ENCODE measurements at places on chromosomes 1 and 21.

DNA sequence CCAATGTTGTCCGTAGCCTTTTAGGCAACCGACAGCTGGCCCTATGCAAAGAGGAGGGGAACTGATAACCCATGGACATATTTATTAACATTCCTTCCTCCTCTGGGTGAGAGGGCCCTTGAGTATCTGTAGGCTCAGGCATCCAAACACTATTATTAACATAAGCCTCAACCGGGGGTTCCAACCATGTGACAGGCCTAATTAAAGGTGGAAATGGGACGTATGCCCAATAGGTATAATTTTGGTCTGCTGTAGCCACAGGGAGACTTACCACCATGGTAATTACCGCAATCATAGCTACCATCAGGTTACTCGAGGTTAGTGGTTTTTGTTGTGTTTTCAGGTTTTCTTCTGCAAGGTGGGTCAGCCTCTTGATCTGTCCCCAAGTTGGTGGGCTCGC lies 5.3 kb downstream of the DAP3 start:
- no peak for DNase-seq

GRCh38 chr1:209106237-209106741 lies 477.2 kb upstream of the CAMK1G start:
- DNase-seq, result no peak

- no peak for DNase-seq
Measured at GRCh38 chr1:202286622-202287097, 55.1 kb downstream of the UBE2T start.

DNA sequence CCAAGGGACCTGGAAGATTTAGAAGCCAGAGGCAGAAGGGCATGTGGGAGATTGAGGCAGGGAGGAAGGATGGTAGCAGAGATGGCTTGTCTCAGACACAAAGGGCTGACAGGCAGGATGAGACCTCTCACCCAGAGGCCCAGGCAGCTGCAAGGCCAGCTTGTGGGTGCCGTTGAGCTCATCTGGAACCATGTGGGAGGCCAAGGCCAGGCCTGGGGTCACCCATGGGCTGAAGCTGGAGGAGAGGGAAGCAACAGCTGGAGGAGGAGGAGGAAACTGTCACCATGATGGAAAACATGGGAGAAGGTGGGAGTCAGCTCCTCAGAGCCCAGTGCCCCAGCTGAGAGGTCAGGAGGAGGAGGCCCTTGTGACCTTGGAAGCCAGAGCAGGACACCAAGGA lies 6.4 kb downstream of the CRABP2 start:
- no peak for DNase-seq

- no peak for DNase-seq
Measured at GRCh38 chr1:62849031-62849430, 65.1 kb downstream of the ATG4C start.

DNA sequence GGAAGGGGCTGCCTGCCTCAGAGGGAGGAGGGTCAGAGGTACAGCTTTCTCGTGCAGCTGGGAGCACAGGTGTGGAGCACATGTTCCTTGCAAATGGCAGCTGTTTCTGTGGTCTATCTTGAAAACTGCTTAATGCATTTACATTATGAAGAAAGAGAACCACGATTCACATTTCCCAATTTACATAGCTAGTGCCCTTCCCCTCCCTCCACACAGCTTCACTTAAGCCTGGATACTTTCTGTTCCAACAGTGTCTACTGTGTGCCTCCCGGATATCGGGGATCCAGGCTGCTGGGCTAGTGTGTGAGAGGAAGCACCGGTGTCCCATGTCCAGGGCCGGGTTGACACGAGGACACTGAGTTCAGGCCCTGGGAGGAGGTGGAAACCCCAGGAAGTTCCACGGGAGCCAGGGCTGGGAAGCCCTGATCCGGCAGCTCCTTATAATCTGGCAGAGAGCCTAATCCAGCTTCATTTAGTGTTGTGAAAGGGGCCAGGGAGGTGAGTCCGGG lies 31.6 kb downstream of the TMCC2 start:
- no peak for DNase-seq

GRCh38 chr1:245956225-245956624 lies 550.9 kb downstream of the SMYD3 start:
- DNase-seq, result peak; percentile 29

DNA sequence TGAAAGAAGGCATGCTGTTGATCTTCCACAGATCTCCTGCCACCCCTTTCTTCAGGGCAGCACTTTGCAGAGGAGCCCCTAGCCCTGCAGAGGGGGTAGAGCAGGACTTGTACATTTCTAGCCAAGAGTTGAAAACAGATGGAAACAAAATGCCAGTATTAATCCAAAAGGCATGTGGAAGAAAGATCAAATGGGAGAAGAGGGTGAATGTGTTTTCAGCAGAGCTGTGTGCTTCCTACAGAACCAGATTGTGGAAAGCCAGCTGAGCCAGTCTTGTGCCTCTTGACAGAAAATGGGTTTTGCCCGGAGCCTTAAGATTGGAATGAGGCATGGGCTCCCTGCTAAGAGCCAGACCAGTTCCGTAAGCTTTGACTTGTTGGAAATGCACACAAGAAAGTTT lies 105.2 kb upstream of the TSPAN2 start:
- DNase-seq, result no peak

DNA sequence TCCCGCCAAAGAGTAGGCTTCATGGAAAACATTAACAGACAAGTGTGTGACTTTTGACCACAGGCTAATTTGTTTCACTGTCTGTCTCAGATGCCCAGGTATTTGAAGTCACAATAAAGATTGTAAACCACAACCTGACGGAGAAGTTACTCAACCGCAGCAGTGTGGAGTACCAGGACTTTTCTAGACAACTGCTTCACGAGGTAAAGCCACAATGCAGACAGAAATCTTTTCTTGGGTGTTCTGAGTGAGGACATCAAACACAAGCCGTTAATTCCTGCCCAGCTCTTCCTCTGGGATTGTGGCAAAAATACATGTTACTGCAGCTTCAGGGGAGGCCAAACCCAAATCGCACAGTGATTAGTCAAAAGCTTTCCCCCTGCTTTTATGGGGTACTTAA lies 31.0 kb downstream of the UMODL1 start:
- DNase-seq, result no peak

DNA sequence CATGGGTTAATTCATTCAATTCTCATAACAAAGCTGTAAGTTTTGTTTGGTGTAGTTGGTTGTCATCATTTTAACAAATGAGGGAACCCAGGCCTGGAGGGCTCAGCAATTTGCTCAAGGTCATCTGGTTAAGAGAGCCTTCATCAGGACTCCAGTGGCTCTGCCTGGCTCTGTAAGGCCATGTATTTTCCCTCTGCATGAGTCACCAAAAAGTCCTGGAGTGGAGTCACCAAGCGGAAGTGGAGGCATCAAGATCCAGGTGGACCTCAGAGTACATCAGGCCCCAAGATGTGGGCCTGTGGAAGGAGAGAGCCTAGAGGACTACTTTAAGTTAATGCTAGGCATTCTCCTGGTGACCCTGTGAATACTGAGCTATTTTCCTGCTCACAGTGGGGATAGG lies 30.0 kb upstream of the RBM15 start:
- no peak for DNase-seq

DNA sequence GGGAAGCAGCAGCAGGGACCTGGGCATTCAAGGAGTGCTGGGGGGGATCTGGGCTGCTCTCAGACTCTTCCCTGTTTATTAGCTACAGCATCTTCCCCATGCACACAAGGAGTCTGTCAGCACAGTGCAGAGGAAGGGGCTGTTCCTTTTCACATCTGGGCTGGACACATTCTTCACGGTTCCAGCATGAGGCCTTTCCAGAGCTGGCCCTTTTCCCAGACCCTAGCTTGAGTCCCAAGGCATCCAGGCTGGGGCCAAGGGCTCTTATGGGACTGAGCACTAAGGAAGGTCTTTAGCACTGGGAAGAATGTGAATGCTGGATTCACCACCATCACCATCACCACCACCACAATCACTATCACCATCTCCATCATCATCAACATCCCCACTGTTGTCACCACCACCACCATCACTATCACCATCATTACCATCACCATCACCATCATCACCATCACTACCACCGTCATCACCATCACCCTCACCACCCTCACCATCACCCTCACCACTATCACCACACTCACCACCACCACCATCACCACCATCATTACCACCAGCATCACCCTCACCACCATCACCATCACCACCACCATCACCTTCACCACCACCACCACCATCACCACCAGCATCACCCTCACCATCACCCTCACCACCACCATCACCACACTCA lies 28.4 kb downstream of the PARK7 start:
- DNase-seq, result no peak

DNA sequence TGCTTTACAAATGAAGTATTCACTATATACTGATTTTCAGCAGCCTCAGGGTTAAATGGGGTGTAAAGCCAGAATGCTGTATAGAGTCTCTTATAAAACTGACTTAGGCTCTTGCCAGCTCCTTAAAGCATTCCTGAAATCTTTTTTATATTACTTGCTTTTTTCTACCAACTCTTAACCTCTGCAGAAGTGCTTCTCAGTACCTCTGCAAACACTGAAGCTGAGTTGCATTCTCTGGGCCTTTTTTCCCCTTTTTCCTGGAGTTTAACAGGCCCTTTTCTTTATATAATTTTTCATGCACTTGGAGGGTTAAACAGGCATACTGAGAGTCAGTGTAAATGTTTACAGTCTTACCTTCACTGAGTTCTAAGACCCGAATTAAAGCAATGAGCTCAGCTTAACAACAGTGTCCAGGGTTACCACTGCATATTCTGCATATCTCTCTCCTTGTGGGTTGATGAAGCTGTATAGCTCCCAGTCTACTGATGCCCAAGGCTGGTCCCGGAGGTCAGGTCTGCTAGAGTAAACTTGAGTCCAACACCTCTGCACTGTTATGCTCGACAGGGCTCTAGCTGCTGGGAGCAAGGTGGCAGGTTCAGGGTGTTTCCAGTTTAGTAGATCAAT lies 40.9 kb upstream of the CFAP126 start:
- DNase-seq, result no peak

- no peak for DNase-seq
Measured at GRCh38 chr1:11797525-11798216, 8.1 kb downstream of the MTHFR start.

GRCh38 chr1:236128646-236129178 lies 13.6 kb upstream of the GPR137B start:
- DNase-seq, result no peak

GRCh38 chr1:44420535-44420934 lies 15.5 kb downstream of the RNF220 start:
- DNase-seq, result no peak

DNA sequence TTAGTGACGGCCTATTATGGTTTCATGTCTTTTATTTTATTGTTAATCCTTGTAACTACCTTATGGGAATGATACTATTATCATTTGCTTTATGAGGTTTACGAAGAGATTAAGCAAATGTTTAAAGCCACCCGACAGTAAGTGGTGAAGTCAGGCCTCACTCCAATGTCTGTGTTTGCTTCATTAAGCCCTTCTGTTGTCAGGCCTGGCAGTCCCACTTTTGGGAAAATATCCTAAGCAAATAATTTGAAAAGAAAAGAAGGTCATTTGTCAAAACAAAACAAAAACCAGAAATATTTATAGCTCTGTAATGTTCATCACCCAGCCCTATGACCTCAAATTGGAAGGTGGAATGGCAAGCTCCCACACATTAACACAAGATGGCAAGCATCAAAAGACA lies 40.7 kb upstream of the USP24 start:
- DNase-seq, result no peak

DNA sequence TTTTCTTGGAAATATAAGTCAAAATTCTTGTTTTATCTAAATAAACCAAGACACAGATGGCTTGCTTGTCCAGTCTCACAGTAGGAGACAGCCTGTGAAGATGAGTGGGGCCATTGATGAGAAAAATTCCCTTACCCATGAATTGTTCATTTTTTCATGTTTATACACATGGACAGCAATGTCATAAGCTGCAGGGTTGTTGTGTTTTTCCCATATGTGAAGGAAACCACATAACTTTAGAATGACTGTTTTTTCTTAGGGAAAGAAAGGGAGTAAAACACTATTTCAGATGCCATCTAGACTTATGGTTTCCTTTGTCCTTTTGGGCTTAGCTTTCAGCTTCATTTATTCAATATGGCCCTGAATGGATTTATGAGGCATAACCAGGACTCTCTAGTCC lies 622.5 kb upstream of the NR5A2 start:
- DNase-seq, result no peak

DNA sequence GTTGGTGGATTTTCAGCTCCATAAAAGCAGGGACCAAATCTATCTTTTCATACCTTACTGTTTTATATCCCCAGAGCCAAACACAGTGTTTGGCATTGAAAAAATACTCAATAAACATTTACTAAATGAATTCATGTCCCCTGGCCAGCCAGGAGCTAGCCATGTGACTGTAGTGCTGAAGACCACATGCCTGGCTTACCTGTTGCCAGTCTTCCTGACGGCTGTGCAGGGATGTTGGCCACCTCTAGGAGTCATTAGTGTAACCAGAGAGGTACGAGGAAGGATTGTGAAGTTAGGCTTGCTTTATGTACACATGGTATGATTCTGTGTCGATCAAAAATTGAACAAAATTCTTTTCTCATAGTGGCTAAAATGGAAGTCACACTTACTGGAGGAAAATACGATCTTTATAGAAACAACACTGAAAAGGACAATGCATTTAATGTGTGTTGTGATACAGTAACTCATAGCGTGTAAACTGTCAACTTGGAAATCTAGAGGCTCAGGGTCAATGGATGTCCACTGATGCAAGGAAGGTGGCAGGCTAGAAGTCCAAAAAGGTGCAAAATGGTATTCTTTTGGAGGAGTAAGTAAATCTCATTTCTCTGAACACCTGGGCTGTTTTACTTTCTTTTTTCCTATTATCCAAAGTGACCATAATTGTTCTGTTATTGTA lies 60.9 kb downstream of the FGGY start:
- no peak for DNase-seq

- no peak for DNase-seq
Measured at GRCh38 chr1:151504759-151505158, 6.4 kb upstream of the CGN start.

DNA sequence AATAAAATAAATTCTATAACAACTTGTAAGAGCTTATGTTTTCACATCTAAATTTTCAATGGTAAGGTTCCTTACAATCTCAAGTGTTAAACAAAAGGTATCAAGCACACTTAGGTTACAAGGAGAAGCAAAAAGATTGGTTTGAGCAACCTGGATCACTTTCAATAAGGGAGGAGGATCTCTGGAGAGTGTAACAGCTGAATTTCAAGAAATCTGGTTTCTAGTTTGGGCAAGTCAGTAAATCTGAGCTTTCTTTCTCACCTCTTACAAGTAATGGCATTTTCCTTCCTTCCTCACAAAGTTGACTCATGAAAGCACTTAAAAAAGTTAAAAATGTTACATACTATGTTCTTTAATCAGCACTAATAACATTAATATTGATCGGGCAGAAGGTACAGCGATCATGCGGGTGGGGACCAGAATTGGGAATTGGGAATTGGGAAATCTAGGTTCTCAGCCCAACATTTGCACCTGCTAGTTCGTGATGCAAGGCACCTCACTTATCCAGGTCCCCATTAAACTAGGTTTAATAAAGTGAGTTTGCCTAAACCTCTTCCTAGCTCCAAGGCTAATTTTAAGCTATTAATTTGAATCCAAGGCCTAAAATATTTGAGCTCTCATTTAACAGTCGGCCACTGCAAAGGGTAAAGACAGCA lies 3.1 kb downstream of the NUCKS1 start:
- DNase-seq, result no peak
